Activated T-cell treated with anti-CD3 and anti-CD28 coated beads for 48 hours (primary cell): ENCODE measurements at places on chromosomes 7 and 10.

DNA sequence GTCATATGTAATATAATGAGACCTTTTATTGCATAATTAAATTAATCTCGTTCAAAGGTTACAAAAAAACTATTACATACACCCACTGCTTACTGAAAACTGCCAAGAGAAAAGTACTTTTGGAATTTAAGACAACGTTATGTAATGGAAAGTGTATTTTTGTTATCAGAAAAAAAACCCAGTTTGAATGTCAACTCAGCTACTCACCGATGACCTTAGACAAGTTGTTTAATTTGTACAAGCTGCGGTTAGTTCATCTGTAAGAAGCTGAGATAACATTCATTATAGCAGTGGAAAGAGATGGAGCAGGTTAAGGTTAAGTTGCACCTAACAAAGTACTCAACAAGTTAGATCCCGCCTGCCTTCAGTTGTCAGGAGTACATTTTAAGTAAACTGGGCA lies 1.1 kb downstream of the PSMA2 start:
- no peak for DNase-seq

DNA sequence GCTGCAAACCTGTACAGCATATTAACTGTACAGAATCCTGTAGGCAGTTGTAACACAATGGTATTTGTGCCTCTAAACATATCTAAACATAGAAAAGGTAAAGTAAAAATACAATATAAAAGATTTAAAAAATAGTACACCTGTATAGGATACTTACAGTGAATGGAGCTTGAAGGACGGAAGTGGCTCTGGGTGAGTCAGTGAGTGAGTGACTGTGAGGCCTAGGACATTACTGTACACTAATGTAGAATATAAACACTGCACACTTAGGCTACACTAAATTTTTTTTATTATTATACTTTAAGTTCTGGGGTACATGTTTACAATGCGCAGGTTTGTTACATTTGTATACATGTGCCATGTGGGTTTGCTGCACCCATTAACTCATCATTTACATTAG lies 97.3 kb upstream of the STK17A start:
- DNase-seq: no peak

GRCh38 chr7:142638581-142638980 lies 110.7 kb upstream of the PRSS1 start:
- no peak for DNase-seq

- peak; percentile 12 for DNase-seq
Observed at GRCh38 chr10:73095481-73096021, 1.1 kb downstream of the P4HA1 start.

DNA sequence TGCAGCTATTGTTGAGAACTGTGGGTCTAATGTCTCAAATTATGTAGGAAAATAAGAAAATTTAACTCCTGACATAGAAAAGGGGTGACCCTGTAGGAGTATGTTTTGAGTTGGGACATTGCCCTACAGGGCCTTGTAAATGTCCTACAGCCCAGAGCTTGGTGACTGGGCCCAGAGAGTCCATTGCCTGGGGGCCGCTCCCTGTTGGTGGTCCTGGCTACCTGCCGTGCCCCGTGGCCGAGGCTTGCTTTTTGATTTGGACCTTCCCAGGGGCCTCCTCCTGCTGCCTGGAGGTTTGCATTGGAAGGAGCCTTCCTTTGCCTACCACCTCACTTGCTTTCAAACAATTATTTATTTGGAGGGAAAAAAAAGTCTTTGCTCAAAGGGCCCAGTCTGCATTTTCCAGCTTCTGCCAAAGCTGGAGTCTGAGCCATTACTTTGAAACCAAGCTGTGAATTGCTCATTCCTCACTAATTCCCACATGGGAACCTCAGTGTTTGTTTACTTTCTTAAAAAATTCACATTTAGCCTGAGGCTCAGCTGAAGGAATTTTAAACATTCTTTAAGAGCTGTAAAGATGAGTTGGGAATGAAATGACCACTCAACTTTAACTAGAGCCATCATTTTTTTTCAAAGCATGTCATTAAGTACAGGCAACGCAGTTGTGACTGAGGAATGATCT lies 355.0 kb downstream of the GLRX3 start:
- no peak for DNase-seq

GRCh38 chr7:55787796-55788195 lies 74.8 kb downstream of the SEPTIN14 start:
- DNase-seq: no peak

- no peak for DNase-seq
Observed at GRCh38 chr7:139297795-139298194, 43.3 kb upstream of the FMC1 start.

DNA sequence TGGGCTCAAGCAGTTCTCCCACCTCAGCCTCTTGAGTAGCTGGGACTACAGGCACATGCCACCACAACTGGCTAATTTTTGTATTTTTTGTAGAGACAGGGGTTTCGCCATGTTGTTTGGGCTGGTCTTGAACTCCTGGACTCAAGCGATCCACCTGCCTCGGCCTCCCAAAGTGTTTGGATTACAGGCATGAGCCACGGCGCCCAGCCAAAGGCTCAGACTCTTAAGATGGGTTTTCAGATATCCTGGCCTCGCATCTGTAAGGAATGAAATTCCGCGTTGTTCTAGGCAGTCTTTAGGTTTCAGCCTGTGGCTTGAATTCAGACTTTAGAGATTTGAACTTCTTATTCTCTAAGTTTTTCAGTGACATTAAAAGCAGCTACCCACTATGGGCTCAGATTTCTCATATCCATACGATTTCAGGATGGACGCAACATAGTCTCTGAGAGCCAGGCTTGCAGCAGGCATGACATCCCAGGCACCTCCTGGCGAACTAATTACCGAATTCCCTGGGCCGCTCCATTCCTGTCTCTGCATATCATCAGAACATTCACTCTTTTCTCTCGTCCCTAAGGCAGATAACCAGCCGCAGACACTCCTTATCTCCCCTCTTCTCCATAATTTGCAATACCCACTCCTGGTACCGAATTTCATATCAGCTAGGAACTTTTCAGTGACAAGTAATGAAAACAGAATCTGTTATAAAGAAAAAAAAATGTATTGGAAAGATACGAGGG lies 29.7 kb downstream of the IL15RA start:
- DNase-seq: no peak

- peak; percentile 22 for DNase-seq
Observed at GRCh38 chr7:26153823-26154783, 2.1 kb downstream of the NFE2L3 start.

DNA sequence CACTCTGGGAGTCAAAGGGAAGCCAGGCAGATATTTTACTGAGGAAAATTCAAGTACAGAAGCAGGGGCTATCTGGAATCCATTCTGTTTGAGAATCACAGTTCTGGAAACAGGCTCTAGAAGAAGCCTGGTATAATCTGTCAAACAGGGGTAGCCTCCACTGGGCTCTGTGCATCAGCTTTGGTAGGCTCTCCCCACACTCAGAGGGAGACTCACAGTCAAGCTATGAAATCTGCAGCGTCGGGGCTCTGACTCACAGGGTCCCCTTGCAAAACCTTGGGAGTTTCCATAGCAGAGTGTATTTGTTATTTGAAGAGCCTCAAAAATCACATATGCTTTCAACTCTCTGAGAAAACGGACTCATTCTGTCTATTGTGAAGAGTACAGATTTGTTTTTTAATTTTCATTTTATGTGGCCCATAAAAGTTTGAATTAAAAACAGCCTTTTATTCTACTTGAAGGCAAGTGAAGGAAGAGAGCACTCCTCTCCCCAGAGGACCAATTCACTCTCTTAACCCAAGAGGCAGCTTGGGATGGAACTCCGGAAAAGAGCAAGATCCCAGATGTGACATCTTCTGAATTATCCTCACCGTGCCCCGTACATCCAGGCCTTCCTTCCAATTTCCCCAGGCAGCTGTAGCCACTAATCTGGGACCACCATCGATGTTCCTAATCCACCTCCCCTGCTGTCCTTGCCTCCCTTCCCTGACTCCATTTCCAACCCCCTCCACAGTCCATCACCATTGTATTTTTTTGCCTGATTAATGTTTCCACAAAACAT lies 590.9 kb upstream of the MGMT start:
- DNase-seq: no peak

DNA sequence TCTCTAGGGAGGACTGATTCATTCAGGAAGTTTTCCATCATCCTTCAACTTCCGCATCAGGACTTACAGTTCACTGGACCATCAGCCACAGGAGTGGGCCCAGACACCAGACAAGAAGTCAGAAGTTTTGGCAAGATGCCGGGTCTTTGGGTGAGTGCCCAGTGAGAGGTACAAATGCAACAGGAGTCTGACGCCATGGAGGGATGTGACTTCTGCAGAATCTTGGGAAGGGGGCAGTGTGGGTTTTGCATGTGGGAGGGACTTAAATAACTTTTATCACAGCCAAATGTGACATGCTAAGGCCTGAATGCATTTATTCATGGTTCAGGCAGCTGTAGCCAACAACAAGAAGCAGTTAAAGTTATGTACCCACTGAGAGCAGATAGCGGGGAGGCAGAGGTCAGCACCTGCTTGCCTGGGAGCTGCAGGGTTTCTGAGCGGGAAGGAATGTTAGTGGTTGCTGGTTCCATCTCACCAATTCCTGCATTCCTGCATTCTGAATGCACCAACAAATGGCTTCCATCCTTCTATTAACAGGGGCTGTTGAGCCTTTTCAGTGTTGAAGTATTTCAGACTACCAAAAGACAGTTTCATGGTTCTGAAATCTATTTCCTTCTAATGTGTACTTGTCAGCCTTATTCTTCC lies 375.2 kb downstream of the PAXIP1 start:
- DNase-seq: no peak

GRCh38 chr7:137846549-137846826 lies 286 bp downstream of the DGKI start:
- DNase-seq: no peak

- DNase-seq: no peak
Observed at GRCh38 chr10:61883371-61884025, 18.0 kb upstream of the ARID5B start.
